ENCODE measurements at places on chromosomes 3 and 15. TPM values are rescaled to one million over a fixed set of nuclear protein-coding genes. Genes with fewer than 3 reads are reported as not detected.

GRCh38 chr3:69085168-69085832 lies 563 bp downstream of the ARL6IP5 start:
- peak; percentile 43 for DNase-seq

- no peak for DNase-seq
Observed at GRCh38 chr3:105529456-105529855, 162.7 kb downstream of the ALCAM start.

- no peak for DNase-seq
Observed at GRCh38 chr15:84608707-84609284, 8.0 kb downstream of the ZSCAN2 start.

DNA sequence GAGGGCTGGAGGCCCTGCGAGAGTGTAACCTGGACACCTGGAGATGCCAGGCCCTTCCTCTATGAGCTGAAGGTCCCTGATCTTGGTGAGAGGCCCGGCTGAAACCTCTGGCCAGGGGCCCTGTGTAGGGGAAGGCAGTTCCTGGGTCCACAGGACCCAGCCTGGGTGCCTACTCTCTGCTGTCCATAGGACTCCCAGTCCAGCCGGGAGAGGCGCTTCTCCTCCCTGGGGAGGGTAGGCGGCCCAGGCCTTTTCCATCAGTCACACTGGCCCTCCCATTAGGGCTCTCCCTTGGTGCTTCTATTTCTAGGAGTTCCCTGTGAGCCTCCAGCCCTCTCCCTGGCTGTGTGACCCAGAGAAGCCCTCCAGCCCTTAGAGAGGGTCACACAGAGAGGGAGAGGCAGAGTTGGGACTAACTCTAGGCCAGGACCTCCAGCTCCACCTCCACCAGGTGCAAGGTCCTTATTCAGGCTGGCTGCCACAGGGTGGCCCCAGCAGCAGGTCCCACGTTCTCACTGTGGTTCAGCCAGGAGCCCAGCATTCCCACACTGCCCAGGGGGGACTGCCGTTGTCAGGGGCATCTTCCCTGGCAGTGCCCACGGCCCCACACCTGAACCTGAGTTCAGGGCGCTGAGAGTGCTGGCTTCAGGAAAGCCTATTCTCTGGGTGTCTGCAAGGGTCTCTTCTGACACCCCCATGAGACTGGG lies 146.8 kb downstream of the SMAD6 start:
- no peak for DNase-seq

The CACNA2D3 gene
- 6.7 TPM for total RNA-seq

DNA sequence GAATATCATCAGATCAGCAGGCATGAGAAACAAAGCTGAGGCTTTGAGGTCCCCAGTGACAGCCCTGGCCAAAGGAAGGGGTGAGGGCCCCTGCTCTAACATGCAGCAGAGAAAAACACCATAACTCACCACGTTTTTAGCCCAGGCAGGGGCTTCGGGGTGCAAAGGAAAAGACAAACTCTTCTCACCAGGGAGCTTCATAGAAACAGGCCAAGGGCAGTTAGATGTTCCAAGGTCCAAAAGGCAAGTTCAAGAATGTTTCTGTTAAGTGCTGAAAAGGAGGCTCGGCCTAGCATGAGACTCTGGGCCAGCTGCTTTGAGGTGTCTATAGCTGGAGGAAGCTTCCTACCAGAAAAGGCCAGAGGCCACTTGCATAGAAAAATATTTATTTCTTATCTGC lies 608.4 kb upstream of the CFAP20DC start:
- DNase-seq: no peak

DNA sequence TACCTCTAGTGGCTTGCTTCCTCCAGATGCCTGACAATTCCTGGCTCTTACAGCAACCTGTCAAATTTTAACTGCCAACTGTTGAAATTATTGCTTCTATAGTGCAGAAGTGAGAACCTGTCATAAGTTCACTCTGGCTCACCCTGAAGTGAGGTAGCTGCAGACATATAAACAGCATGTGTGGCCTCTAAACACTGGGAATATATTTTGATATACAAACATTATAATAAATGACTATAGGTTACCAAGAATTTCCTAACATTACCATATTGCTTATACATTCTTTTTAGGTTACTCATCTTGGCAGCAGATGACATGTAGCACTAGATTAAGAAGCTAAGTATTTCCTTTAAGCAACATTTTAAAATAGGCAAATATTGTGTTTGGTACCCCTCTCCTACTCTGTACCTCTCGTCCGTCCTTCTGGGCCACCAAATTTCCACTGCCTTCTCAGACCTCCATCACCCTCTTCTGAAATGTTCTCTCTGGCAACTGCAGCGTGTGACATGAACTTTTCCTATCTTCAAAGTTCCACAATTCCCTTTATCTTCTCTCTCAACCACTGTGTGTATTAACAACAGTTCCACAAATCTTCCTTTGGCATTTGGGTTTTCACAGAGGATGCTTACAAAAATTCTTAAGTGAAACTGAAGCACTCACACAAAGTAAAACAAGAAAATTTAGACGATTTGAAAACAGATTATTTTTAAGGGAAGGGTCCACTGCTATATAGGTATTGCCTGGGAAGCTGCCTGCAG lies 15.3 kb upstream of the XXYLT1 start:
- DNase-seq: no peak

The GPR62 gene
- 0.49 TPM for total RNA-seq

The CIAO2A gene
- 118 TPM for total RNA-seq

The REC114 gene
- not detected for total RNA-seq

- no peak for DNase-seq
Observed at GRCh38 chr15:35282965-35283496, 197.9 kb upstream of the NANOGP8 start.

The RETNLB gene
- not detected for total RNA-seq

The CCDC12 gene
- 56.2 TPM for total RNA-seq

DNA sequence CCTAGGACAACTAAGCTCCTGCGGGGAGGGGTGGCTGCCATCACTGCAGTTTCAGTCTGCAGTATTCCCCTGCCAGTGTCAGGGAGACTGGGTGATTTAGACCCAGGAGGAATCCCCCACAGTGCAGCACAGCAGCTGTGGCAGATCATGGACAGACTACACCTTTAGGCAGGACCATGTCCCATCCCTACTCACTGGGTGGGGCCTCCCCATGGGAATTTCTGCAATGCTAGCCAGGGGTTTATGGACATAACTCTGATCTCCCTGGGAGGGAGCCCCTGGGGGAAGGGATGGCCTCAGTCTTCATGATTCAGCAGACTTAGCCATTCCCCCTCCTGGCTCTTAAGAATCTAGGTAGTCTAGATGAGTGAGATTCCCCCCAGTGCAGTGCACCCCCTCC lies 130.1 kb upstream of the STAC start:
- DNase-seq: no peak

The LMAN1L gene
- 6.9 TPM for total RNA-seq

- DNase-seq: no peak
Observed at GRCh38 chr15:57920911-57921310, 144.6 kb downstream of the ALDH1A2 start.

GRCh38 chr3:126100269-126100633 lies 16.3 kb upstream of the SLC41A3 start:
- DNase-seq: no peak

The SNX4 gene
- total RNA-seq: 42.4 TPM

The MAPKAPK3 gene
- total RNA-seq: 90.0 TPM

DNA sequence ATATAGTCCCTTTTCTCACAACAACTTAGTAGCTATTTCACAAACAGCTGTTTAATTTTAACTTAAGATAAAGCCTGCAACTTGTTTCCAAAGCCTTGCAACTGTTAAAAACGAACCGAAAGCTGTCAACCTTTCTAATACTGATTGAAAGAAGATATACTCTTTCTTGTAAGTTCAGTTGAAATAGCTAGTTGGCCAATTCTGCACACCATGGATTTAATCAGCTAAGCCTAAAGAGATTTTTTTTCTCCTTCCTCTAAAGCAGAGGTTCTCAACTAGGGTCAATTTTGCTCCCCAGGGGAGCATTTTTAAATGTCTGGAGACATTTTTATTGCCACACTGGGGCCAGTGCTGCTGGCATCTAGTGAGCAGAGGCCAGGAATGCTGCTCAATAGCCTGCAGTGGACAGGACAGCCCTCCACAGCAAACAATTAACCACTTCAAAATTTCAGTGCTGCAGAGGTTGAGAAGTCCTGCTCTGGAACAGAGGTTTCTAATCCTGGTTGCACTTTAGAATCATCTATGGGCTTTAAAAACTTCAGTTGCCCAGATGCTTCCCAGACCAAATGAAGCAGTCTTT lies 26.2 kb downstream of the MINDY4B start:
- DNase-seq: no peak

DNA sequence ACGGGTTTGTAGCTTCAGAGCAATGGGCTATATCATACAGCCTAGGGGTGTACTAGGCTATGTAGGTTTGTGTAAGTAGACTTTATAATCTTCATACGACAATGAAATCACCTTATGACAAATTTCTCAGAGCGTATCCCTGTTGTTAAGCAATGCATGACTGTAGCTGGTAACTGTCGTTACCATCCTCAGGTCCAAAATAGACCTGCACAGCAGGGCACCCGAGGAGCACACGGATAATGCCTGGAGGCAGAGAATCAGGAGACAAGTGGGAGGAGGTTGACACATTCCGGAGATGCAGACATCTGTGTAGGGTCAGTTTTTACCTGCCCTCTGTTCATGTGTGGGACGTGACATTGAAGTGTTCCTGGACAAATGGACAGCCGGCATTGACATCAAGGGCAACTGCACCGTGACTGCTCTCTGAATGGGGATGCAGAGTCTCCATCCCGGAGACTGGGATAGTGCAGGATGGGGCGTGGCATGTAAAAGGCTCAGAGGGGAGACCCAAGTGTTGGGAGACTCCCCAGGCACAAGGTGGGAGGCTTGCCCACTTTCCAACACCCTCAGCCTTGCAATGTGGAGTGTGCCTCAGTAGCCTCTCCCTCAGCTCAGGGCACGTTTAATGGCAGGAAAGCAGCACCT lies 45.9 kb upstream of the PGPEP1L start:
- DNase-seq: no peak

- DNase-seq: no peak
Observed at GRCh38 chr15:55654561-55655031, 66.5 kb upstream of the PYGO1 start.

DNA sequence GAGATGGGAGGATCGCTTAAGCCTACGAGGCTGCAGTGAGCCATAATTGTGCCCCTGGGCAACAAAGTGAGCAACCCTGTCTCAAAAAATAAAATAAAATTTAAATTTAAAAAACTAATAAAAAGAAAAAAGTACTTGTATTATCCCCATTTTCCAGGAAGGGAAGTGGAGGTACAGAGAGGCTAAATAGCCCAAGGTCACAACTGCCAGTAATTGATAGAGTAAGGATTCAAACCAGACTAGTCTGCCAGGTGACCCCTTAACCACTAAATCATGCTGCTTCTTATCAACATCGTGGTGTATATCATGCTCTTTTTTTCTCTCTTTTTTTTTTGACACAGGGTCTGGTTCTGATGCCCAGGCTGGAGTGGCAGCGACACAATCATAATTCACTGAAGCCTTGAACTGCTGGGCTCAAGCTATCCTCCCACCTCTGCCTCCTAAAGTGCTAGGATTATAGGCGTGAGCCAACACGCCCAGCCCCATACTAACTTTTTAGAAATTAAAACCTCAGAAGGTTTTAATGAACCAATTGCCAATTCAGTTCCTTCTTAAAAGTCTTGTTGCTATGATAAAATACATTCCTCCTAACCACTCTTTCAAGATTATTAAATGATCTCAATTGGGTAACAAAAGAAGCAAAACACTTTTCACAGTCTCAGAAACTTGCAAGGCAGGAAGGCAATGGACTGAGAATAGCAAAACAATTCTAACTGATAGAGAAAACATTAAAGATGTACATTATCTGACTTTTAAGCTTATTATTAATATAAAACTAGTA lies 30.5 kb downstream of the HERC1 start:
- DNase-seq: no peak

- DNase-seq: no peak
Observed at GRCh38 chr3:4797201-4797705, 182.0 kb upstream of the BHLHE40 start.

DNA sequence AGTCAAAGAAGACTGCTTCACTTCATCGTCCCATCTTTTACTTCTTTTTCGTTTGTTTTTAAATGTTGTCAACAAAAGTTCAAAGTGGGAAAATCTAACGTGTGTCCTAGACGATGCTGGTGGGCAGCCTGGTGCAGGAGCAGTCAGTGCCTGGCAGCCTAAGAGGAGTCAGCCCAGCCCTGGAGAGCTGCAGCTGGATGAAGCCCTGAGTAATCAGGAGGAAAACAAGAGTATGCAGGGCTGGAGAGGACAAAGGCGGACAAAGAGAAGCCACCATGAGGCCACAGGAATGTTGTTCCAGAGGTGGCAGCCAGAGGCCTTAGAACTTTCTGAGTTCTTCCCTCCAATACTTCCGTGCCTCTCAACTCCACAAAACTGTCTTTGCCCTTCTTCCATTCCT lies 5.7 kb downstream of the ADAMTS17 start:
- DNase-seq: no peak

GRCh38 chr15:57092252-57092651 lies 173.8 kb downstream of the TCF12 start:
- no peak for DNase-seq

DNA sequence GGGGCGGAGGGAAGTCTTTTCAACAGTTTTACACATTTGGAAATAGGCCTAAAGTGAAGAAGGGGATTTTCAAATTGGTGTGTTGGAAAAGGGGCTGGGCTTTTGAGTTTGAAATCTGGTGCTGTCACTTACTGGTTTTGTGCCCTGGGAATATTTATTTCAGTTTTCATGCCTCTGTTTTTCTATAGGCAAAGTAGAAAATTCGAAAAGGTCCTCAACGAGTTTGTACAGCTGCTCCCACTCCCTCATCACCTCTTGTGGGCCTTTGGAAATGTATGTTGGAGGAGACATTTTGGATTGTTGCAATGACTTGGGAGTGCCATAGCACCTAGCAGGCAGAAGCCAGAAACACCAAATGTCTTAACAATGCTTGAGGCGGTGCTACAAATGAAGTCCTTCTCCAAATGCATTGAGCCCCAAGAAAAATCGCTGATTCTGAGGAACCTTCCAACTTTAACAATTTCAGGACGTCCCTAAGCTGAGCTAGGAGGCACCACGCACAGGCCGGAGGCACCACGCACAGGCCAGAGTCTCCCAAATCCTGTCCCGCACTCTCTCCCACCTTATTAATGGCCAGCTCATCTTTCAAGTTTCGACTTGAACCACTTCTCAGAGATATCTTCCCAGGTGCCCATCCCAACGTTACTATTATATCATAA lies 639 bp upstream of the POLR2M start:
- no peak for DNase-seq

The RASGRF1 gene
- total RNA-seq: 0.11 TPM

GRCh38 chr3:37140899-37141541 lies 33.4 kb downstream of the LRRFIP2 start:
- no peak for DNase-seq

The CCDC33 gene
- 0.11 TPM for total RNA-seq

The WDR93 gene
- not detected for total RNA-seq

DNA sequence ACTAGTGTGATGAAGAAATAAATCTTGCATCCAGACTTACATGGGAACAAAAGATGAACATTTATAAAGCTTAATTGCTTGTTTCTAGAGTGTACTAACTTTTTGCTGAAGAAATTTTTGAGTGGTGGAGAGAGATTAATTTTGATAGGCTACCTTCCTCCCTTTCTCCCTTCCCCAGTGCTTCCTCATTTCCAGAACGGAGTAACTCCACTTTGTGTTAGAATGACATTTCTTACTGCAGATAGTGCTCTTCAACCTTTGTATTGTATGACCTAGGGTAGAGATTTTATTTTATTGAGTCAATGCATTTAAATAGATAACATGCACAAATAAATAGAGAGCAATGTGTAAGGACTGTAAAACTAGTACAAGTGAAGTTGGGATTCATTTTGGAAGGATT lies 1.9 kb downstream of the ATP1B3 start:
- DNase-seq: no peak

- DNase-seq: no peak
Observed at GRCh38 chr3:30324587-30324986, 281.8 kb upstream of the TGFBR2 start.

All from adrenal gland (tissue), 19 donors.